ENCODE measurements at places on chromosomes 16 and 17.

DNA sequence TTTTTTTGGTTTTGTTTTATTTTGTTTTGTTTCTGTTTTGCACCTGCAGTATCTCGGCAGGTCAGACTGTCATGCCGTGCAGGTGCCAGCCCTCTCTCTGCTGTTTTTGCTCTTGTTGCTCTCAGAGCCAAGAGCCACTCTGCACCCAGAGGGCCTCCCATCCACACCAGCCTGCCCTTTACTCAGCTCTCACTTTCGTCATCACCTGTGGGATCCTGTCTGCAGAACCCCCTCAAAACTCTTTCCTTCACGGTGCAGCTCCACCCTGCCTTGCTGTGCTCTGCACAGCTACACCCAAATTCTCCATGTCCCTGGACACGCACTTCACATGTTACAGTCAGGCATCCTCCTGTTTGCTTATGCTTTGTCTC is 2.6 kb downstream of the AOC3 start:
- DNase-seq, result no peak

GRCh38 chr17:79938336-79939093 is 97.2 kb downstream of the TBC1D16 start:
- DNase-seq, result no peak

DNA sequence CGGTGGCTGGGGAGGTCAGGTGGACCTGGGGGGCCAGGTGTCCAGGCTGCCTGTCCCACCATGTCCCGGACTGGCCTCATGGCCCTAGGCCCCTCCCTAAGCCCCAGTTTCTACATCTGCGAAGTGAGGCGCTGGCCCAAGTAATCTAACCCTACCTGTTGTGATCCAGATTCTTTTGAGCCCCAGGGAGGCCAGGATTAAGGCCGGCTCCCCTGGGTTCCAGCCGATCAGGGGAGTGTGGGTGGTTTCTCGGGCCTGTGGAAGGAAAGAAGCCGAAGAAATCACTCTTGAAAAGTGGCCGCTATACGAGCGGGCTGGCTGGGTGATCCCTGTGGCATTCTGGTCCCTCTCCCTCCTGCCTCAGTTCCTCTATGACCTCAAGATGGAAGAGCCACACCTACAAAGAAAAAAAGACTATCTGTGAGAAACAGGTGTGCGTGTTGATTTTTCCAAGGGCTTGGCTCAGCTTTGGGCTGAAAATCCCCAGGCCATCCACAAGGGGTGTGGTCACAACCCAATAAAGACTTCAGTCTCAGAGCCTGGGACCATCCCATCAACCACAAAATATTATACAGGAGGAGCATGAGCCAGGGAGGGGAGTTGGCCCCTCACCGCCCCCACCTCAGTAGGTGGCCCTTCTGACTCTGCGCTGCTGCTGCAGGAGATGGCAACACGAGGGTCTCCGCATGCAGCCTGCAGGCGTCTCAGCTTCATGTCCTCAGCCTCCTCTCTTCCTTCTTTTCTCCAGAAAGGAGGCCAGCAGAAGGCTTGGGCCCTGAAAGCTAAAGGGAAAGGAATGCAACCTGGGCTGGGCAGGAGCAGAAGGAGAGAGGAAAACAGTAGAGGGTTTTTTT is 20.3 kb downstream of the GPR142 start:
- DNase-seq, result no peak

DNA sequence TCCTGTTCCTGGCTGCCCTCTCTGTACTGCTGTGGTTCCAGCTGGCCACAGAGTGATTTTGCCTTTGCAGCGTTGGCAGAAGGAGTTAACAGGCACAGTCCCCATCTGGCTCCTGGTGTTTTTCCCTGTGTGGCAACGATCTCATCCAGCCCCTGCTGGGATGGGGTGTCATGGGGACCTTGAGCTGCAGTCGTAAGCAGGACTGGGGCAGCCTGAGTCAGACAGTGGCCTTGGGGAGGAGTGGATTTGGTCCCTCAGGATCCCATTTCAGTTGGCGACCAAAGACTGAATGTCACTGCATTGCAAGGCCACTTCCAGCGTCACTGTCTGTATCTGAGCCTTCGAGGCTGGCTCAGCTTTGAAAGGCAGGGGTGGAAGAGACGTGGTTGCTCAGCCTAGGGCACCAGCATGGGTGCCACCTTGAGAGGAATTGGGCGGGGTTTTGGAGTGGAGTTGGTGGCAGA is 11.9 kb downstream of the TMEM94 start:
- no peak for DNase-seq

- no peak for DNase-seq
These were observed 3.2 kb upstream of the CDK5RAP3 start for GRCh38 chr17:47967607-47968252.

DNA sequence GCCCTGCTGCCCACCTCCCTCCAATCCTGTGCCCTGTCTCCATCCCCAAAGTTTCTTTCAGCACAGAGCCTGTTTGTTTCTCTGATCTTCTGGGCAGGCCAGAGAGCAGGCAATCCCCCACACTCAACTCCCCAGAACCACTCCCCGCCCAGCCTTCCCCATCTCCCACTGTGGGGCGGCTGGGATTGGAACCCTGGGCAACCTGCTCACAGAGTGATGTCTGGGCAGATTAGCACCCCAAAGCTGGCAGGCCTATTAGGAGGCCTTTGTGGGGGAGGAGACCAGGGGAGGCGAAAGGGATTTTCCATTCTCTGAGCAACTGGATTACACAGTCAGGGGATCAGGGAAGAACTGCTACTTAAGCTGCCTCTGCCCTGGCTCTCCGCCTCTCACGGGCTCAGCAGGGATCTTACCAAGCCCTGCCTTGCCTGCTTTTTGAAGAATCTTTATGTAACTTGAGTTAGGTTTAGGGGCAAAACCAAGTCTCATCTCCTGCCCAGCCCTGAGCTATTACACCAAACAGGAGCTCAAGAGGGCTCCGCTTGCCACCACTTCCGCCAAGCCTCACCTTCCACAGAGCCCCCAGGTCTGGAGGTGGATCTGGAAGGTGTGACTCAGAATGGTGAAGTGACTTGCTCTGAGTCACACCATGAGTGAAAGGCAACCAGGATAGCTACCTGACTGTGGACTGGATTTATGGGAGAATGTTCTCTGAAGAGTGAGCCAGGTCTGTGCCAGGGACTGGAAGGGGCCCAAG is 16.0 kb upstream of the LHX1 start:
- DNase-seq, result no peak

DNA sequence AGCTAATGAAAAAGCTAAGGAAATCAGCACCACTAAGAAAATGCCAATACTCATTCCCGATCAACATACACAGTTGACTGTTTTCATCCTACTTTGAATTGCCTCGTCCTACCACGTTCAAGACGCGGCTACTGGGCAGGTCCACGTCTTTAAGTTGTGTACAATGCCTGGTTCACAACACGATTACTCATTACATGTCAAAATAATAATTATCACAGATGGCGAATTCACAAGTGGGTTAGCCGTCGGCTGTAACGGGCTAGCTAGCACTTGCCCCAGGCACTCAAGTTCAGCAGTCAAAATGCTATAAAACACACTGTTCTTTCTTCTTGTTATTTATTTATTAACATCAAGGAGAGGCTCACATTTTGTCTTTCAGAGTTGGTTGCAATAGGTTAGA is 124.2 kb downstream of the ZFHX3 start:
- DNase-seq, result no peak

- DNase-seq, result no peak
These were observed 254.5 kb upstream of the CACNG5 start for GRCh38 chr17:66580184-66580955.

DNA sequence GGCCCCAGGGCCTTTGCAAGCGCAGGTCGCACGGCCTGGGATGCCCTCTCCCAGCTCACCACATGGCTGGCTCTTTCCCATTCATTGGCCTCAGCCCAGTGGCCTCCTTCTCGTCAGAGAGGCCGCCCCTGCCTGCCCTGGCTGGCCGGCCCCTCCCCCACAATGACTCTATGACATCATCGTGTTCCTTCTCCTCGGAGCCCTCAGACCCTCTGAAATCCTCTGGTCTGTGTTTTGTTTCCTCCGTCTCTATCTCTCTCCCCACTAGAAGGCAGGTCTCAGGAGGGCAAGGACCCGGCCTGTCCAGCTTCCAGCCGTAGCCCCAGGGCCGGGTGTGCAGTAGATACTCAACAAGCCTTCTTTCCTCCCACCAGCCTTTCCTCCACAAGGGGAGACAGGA is 164.8 kb upstream of the FOXF1 start:
- DNase-seq, result no peak

- no peak for DNase-seq
These were observed 20.3 kb downstream of the ADCY7 start for GRCh38 chr16:50286681-50287080.

Measured in stimulated activated CD4-positive, alpha-beta T cell treated with anti-CD3 and anti-CD28 coated beads, Interleukin-15, amount 100 ng/mL, for 1 hour (primary cell).